ENCODE measurements at places on chromosomes 6 and 20. TPM values are rescaled to one million over a fixed set of nuclear protein-coding genes. Genes with fewer than 3 reads are reported as not detected.
A peak's percentile ranks its signal among the peaks of the same experiment; 100 is the strongest.

DNA sequence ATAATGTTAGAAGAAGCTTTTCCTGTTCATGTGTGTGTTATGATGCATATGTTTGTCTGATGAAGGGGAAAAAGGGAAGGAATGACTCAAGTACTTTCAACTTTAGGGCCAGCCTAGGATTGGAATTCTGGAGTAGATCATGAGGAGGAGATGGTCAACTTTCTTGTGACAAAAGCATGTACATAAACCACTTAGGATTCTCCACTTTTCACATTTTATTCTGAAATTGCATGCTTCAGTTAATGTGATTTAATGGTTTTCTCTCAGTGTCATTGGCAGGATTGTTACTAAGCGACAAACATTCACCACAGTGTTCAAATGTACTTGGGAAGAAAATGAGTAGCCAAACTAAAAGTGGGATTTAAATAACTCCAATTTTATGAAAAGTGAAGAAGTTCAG lies 80.1 kb downstream of the UTRN start:
- peaks cover 4% of the 10 kb centered on the region for H3K36me3 ChIP-seq
- H3K4me1 ChIP-seq = peaks cover 16% of the 10 kb centered on the region
- no peak overlapping the region for H3K27ac ChIP-seq
- H3K4me3 ChIP-seq = no peak overlapping the region
- no peaks in the 10 kb centered on the region for H3K27me3 ChIP-seq

- DNase-seq = no peak
- no peaks in the 10 kb centered on the region for H3K4me1 ChIP-seq
- no peak overlapping the region for H3K27ac ChIP-seq
- H3K4me3 ChIP-seq = no peak overlapping the region
- H3K36me3 ChIP-seq = no peaks in the 10 kb centered on the region
- peaks cover 5% of the 10 kb centered on the region for H3K27me3 ChIP-seq
Observed at GRCh38 chr6:41336824-41337223, 1.4 kb downstream of the NCR2 start.

- H3K36me3 ChIP-seq = no peaks in the 10 kb centered on the region
Observed at GRCh38 chr20:15248618-15249395, 911.4 kb upstream of the FLRT3 start.

DNA sequence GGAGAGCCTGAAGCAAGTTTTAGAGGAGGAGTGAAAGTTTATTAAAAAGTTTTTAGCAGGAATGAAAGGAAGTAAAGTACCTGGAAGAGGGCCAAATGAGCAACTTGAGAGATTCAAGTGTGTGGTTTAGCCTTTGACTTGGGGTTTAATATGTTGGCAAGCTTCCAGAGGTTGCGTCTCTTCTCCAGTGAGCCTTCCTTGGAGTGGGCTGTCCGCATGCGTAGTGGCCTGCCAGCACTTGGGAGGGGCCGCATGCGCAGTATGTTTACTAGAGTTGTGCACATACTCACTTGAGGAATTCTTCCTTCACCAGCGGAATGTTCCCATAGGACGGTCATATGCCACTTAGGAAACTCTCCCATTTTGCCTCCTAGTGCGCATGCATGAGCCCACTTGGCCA lies 235.2 kb downstream of the ALDH8A1 start:
- H3K4me3 ChIP-seq = no peak overlapping the region
- no peaks in the 10 kb centered on the region for H3K27me3 ChIP-seq
- DNase-seq = no peak
- H3K4me1 ChIP-seq = peaks cover 4% of the 10 kb centered on the region
- no peaks in the 10 kb centered on the region for H3K36me3 ChIP-seq

GRCh38 chr6:154139892-154140291 lies 100.9 kb downstream of the OPRM1 start:
- peaks cover 12% of the 10 kb centered on the region for H3K4me1 ChIP-seq
- no peak overlapping the region for H3K4me3 ChIP-seq
- H3K27ac ChIP-seq = peak overlapping the region; percentile 60
- H3K27me3 ChIP-seq = no peaks in the 10 kb centered on the region

GRCh38 chr20:59788811-59789397 lies 144.5 kb downstream of the SYCP2 start:
- H3K36me3 ChIP-seq = peaks cover 8% of the 10 kb centered on the region
- H3K27me3 ChIP-seq = no peaks in the 10 kb centered on the region
- H3K4me1 ChIP-seq = peaks cover 58% of the 10 kb centered on the region
- peak overlapping the region; percentile 75 for H3K4me3 ChIP-seq
- DNase-seq = peak; percentile 34
- peak overlapping the region; percentile 93 for H3K27ac ChIP-seq

DNA sequence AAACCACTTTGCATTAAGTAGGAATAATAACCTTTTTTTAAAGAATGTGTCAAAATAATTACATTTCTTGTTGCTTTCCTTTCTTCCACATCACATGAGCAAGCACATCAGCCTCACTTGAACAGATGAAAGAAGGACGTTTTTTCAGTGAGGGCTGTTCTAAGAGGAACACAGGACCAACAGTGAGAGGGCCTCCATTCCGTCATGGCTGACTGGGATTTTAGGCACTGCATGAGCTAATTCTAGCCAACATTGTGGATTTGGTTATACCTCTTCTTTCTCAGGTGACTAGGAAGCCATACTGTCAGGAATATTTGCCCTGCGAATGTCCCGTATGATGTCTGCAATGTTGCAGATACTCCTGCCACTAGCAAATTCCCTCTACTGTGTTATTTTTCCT lies 87.6 kb downstream of the LINC00237 start:
- peaks cover 51% of the 10 kb centered on the region for H3K4me1 ChIP-seq
- H3K27ac ChIP-seq = no peak overlapping the region
- H3K36me3 ChIP-seq = no peaks in the 10 kb centered on the region
- peaks cover 4% of the 10 kb centered on the region for H3K27me3 ChIP-seq
- DNase-seq = no peak
- H3K4me3 ChIP-seq = no peak overlapping the region

- DNase-seq = no peak
- H3K27me3 ChIP-seq = no peaks in the 10 kb centered on the region
- H3K4me3 ChIP-seq = no peak overlapping the region
- peaks cover 15% of the 10 kb centered on the region for H3K4me1 ChIP-seq
- no peak overlapping the region for H3K27ac ChIP-seq
Observed at GRCh38 chr6:6201200-6201599, 119.3 kb downstream of the F13A1 start.

- no peak overlapping the region for H3K27ac ChIP-seq
- H3K36me3 ChIP-seq = no peaks in the 10 kb centered on the region
- no peaks in the 10 kb centered on the region for H3K27me3 ChIP-seq
- DNase-seq = no peak
- no peak overlapping the region for H3K4me3 ChIP-seq
- H3K4me1 ChIP-seq = no peaks in the 10 kb centered on the region
Observed at GRCh38 chr6:92559003-92559402, 860.4 kb downstream of the EPHA7 start.

DNA sequence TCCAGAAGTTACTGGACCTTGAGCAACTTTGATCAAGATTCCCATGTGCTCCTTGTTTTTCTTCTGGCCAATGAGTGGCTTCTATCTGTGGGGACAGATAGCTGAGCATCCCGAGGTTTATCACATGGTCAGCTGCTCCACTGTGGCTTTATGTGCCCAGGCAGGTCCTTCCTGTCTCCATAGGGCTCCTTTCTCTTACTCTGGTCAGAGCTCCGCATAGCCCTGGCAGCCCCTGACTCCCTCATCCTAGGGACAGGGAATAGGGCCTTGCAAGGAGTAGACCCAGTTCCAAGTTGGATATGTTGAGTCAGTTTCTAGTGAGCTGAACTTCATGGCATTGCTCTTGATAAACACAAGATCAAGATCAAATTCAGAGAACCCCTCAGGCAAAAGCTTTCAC lies 6.4 kb upstream of the MAS1L start:
- H3K27me3 ChIP-seq = peaks cover 7% of the 10 kb centered on the region
- no peak for DNase-seq
- H3K4me3 ChIP-seq = no peak overlapping the region
- H3K36me3 ChIP-seq = no peaks in the 10 kb centered on the region
- H3K4me1 ChIP-seq = no peaks in the 10 kb centered on the region

- H3K27ac ChIP-seq = no peak overlapping the region
- H3K27me3 ChIP-seq = peaks cover 33% of the 10 kb centered on the region
- no peak overlapping the region for H3K4me3 ChIP-seq
- no peaks in the 10 kb centered on the region for H3K36me3 ChIP-seq
Observed at GRCh38 chr6:137426007-137426689, 68.0 kb downstream of the OLIG3 start.

DNA sequence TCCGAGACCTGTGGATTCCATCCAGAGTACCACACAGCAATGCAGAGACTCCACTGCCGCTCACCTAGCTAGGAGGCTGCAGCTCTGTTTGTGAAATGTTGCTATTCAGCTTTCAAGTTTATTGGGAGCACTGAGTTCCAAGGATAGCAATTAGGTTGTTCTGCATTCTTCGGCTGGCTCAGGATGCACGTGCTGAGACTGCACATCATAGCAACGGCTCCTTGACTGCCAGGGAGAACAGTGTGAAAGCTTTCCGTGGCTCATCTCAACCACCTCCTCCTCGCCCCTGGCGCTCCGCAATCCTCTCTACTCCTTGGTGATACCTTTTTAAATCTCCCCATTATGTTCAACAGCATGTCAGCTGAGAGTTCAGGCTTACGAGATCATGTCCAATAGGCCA lies 116.6 kb downstream of the TSHZ2 start:
- H3K27me3 ChIP-seq = no peaks in the 10 kb centered on the region
- no peaks in the 10 kb centered on the region for H3K4me1 ChIP-seq
- DNase-seq = no peak
- H3K27ac ChIP-seq = no peak overlapping the region
- no peaks in the 10 kb centered on the region for H3K36me3 ChIP-seq

- H3K4me3 ChIP-seq = no peak overlapping the region
- peaks cover 7% of the 10 kb centered on the region for H3K27me3 ChIP-seq
- H3K36me3 ChIP-seq = peaks cover 25% of the 10 kb centered on the region
- no peak overlapping the region for H3K27ac ChIP-seq
- H3K4me1 ChIP-seq = no peaks in the 10 kb centered on the region
- no peak for DNase-seq
Observed at GRCh38 chr6:155611742-155612141, 156.1 kb upstream of the NOX3 start.

DNA sequence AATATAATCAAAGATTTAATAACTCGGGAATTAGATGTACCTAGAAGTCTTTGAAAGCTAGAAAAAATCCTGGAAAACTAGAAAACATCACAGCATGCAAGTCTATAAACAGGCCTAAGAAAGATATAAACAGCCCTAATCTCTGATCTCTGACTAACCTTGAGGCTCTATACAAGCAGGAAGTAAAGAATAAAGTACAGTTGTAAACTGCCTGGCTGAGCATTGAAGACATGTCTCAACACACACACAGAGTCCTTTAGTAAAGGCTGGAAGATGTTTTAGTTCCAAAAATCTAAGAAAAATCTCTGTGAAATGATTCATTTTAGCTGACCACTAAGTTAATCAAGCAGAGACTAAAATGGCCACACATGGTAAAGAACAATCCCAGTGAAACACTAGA lies 774.5 kb downstream of the EYS start:
- H3K27me3 ChIP-seq = no peaks in the 10 kb centered on the region
- H3K36me3 ChIP-seq = no peaks in the 10 kb centered on the region
- H3K4me1 ChIP-seq = no peaks in the 10 kb centered on the region
- no peak overlapping the region for H3K4me3 ChIP-seq

GRCh38 chr6:144343701-144344428 lies 58.7 kb downstream of the UTRN start:
- no peak overlapping the region for H3K4me3 ChIP-seq
- H3K27ac ChIP-seq = no peak overlapping the region
- no peaks in the 10 kb centered on the region for H3K27me3 ChIP-seq
- no peak for DNase-seq

GRCh38 chr20:32067234-32067821 lies 15.3 kb downstream of the HCK start:
- no peak overlapping the region for H3K27ac ChIP-seq
- H3K4me3 ChIP-seq = no peak overlapping the region
- no peak for DNase-seq
- H3K36me3 ChIP-seq = no peaks in the 10 kb centered on the region
- peaks cover 35% of the 10 kb centered on the region for H3K27me3 ChIP-seq
- no peaks in the 10 kb centered on the region for H3K4me1 ChIP-seq

- H3K4me3 ChIP-seq = no peak overlapping the region
- DNase-seq = no peak
- no peaks in the 10 kb centered on the region for H3K27me3 ChIP-seq
- no peaks in the 10 kb centered on the region for H3K36me3 ChIP-seq
Observed at GRCh38 chr6:82641677-82642076, 278.1 kb downstream of the TPBG start.

DNA sequence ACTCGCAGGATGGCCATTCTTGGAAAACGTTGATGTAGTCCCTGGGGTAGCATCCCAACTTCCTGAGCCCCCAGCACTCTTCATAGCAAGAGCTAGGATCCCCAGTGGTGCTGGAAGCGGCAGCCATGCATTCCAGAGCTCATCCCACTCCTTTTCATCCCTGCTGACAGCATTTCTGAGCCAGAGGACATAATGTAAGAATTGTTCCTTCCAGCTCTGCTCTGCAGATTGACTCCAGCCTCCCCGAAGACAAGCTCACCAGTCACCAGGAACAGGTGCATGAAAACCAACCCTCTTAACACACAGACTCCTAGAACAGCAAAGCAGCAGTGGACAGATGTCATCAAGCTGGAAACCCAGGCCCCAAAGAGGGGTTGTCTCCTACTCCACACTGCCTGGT lies 3.8 kb downstream of the SLC13A3 start:
- H3K27me3 ChIP-seq = peaks cover 12% of the 10 kb centered on the region
- H3K4me3 ChIP-seq = peak overlapping the region; percentile 13

DNA sequence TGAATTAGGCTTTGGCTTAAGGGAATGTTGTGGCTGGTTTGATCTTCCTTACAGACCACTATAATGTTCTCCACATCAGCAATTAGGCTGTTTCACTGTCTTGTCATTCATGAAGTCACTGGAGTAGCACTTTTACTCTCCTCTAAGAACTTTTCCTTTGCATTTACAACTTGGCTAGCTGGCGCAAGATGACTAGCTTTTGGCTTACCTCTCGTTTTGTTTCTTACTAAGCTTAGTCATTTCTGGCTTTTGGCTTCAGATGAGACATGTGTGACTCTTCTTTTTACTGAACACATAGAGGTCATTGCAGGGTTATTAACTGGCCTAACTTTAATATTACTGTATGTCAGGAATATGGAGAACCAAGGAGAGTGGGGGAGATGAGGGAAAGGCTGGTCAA lies 143.2 kb downstream of the PTCHD4 start:
- no peaks in the 10 kb centered on the region for H3K4me1 ChIP-seq
- H3K27me3 ChIP-seq = no peaks in the 10 kb centered on the region
- H3K27ac ChIP-seq = no peak overlapping the region
- DNase-seq = no peak
- no peak overlapping the region for H3K4me3 ChIP-seq

Gene BCL2L1
- 74.3 TPM for total RNA-seq

Gene RIPPLY2
- 0.66 TPM for total RNA-seq

Gene TRPC4AP
- 96.2 TPM for total RNA-seq

Gene SLC26A8
- 0.33 TPM for total RNA-seq

Gene GSTA1
- not detected for total RNA-seq

Gene HLA-DPB1
- total RNA-seq = 20.4 TPM

Gene CRISP2
- total RNA-seq = not detected

Gene LY6G6F
- total RNA-seq = not detected

Gene SLC44A4
- 0.32 TPM for total RNA-seq

Gene NRSN1
- total RNA-seq = 0.54 TPM

Gene VTA1
- total RNA-seq = 48.1 TPM

Gene TRIM31
- not detected for total RNA-seq

Gene TNNC2
- not detected for total RNA-seq

Gene CNR1
- total RNA-seq = 8.4 TPM

Data from neural crest cell (in vitro differentiated cells).